ENCODE measurements at places on chromosomes 1 and 21.

DNA sequence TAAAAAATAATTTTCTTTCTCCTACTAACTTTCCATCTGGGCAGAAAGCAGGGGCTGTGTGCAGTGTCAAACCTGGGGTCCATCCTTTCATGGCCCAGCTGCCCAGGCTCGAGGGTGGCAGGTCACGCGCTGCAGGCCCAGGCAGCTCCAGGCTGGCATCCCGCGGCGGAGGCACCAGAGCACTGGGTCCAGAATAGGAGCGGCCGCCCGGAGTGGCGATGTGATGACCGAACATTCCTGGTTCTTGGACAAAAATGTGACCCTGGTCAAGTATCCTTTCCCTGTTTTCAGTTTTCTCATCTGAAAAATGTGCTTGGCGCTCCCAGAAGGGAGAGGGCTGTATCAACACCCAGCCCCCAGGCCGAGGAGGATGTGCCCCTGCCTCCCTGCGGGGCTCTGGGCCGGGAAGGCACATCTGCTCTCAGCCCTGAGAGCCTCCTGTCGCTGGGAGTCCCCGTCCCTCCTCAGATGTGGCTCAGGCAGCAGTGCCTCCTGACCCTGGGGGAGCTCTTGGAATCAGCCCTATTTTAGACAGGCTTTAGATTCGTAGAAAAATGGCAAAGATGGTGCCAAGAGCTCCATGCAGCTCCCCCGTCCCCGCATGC is 29.3 kb downstream of the SLX9 start:
- no peak overlapping the region for H3K4me3 ChIP-seq
- H3K27ac ChIP-seq: no peak overlapping the region
- H3K27me3 ChIP-seq: no peaks in the 10 kb centered on the region
- H3K36me3 ChIP-seq: no peaks in the 10 kb centered on the region
- peaks cover 52% of the 10 kb centered on the region for H3K4me1 ChIP-seq
- DNase-seq: no peak

DNA sequence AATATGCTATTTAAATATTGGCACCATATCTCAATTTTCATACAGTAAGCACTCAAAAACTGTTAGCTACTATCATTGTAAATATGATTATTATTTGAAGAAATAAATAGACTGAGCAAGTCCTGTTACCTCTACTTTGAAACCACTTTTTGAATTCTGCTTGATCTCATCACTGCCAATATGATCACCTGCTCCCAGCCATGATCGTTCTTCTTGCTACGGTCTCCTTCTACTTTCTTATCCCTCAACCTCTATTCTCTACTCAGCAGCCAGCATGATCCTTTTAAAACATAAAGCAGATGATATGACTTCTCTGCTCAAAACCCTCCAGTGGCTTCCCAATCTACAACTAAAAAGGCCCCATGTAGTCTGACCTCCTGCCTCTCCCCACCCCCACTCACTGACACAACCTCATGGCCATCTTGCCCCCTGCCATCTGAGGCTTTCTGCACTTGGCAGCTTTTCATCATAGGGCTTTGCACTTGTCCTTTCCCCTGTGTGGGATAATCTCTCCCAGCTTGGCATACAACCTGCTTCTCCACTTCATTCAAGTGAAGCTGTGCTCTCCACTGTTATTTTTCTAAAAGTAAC is 27.2 kb downstream of the CD34 start:
- H3K4me1 ChIP-seq: peaks cover 60% of the 10 kb centered on the region
- no peak for DNase-seq
- no peak overlapping the region for H3K27ac ChIP-seq
- H3K36me3 ChIP-seq: peaks cover 14% of the 10 kb centered on the region

GRCh38 chr1:202194328-202194648 is 689 bp downstream of the LGR6 start:
- DNase-seq: no peak
- no peaks in the 10 kb centered on the region for H3K27me3 ChIP-seq
- no peaks in the 10 kb centered on the region for H3K36me3 ChIP-seq
- no peak overlapping the region for H3K4me3 ChIP-seq
- H3K4me1 ChIP-seq: peaks cover 14% of the 10 kb centered on the region
- no peak overlapping the region for H3K27ac ChIP-seq

DNA sequence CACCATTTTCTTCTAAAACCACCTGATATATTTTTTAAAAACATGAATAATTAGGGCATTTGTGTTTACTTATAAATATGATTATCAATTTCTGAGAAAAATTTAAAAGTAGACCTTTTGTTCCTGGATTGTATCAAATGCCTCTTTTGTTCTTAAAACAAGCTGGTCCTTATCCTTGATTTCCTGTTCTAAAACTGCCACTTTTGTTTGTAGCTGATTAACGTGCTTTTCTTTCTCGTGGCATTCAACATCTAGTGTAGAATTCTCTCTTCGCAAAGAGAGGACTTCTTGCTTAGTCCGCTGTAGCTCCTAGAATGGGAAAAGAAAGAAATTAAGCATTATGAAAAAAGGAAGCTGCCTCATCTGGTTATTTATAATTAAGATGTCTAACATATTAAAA is 25.0 kb downstream of the SASS6 start:
- H3K27me3 ChIP-seq: no peaks in the 10 kb centered on the region
- H3K4me3 ChIP-seq: no peak overlapping the region
- H3K4me1 ChIP-seq: no peaks in the 10 kb centered on the region
- DNase-seq: no peak

DNA sequence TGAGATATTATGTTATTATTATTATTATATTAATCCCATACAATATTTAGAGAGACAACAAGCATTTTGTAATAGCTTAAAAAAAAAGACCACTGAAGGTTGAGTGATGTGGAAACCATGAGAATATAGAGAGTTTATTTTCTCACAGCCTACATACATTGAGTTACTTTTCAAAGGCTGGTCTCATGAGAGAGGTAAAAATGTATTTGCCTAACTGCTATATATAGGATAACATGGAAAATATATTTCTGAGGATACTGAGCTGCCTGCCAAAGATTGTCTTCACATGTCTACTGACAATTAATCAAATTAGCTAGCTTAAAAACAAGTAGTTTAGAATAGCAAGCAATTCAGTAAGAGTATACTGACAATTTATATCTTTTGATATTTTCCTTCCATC is 192.2 kb upstream of the NRIP1 start:
- no peak for DNase-seq
- H3K27ac ChIP-seq: no peak overlapping the region
- no peaks in the 10 kb centered on the region for H3K27me3 ChIP-seq
- no peaks in the 10 kb centered on the region for H3K36me3 ChIP-seq
- H3K4me1 ChIP-seq: peaks cover 8% of the 10 kb centered on the region
